MG63 (cell line): ENCODE measurements at places on chromosomes 16 and 17.

DNA sequence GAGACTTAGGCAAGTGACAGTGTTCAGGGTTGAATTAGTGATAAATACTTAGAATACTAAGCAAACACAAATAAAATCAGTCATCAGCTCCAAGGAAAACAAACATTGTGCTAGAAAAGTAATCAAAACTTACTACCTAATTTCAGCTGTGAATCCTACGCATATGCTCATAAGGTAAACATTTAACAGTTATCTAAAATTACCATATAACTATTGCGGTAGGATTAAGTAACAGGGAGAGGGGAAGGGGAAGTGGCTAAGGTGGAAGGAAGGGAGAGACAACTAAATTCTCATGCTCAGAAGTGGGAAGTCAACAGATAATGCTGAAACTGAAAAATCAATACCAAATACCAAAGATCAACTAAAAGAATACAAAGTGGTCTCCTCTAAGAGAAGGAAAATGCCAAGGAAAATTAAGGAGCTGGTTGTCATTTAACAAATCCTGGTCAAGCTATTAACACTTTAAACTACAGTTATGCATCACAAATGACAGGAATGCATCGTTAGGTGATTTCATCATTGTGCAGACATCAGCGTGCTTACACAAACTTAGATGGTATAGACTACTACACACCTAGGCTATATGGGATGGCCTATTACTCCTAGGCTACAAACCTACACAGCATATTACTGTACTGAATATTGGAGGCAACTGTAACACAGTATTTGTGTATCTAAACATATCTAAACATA lies 20.0 kb downstream of the USP32 start:
- DNase-seq = no peak

GRCh38 chr16:47700857-47701587 lies 239.9 kb downstream of the PHKB start:
- DNase-seq = no peak

- DNase-seq = no peak
These were observed 8.4 kb downstream of the DEXI start for GRCh38 chr16:10933865-10934264.

DNA sequence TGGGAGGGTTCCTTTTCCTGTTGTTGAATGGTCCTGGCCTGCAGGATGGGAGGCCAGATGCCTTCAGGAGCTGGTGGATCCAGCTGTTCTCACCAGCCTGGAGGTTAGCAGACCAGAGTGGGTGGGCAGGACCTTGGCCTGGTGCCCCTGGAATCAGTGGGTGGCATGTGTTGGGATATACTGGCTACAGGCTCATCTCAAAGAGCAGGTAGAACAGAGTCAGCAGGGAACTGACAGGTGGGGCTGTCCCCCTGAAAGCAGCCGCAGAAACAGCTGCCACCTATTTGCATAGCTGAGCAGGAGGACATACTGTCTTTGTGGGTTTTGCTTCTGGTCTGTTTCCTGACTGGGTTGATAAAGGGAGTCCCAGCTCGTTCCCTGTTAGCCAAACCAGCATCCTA lies 144.1 kb downstream of the RAB11FIP4 start:
- DNase-seq = peak; percentile 23

DNA sequence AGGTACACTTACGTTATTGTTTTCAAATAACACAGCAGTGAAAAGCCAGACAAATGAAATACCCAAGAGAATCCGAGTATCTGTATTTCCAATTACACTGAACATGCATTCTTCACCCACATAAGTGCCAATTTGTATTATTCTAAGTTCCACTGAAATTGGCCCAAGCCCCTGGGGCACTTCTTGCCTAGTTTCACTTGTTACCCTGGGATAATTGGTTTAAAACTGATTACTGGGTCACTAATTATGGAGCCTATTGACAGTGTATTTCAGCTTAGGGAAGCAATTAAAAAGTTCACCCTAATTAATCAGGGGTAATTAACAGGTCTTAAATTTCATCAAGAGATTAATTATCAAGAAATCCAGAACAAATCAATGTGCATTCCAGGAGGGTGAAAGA lies 60.5 kb upstream of the HS3ST2 start:
- DNase-seq = no peak

DNA sequence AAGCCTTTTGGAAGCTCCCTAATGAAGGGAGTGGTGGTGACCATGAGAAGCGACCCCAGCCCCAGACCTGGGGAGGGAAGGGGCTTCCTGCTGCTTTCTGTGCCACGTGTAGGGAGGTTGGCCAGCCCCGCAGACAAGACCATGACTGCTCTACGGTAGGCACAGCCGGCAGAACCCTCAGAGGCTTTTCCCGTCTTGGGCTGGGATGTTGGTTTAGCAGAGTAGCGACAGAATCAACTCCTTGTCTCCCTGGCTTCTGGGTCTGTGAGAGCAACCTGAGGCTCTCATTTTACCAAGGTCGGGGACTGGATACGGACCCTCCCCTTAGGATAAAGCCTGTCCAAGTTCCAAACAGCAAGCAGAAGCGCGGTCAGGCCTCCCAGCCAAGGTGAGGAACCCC lies 123.3 kb downstream of the AXIN2 start:
- no peak for DNase-seq

GRCh38 chr17:29510953-29511352 lies 55.9 kb downstream of the ABHD15 start:
- DNase-seq = no peak

- peak; percentile 77 for DNase-seq
These were observed 20.0 kb upstream of the KIF19 start for GRCh38 chr17:74305865-74306654.

DNA sequence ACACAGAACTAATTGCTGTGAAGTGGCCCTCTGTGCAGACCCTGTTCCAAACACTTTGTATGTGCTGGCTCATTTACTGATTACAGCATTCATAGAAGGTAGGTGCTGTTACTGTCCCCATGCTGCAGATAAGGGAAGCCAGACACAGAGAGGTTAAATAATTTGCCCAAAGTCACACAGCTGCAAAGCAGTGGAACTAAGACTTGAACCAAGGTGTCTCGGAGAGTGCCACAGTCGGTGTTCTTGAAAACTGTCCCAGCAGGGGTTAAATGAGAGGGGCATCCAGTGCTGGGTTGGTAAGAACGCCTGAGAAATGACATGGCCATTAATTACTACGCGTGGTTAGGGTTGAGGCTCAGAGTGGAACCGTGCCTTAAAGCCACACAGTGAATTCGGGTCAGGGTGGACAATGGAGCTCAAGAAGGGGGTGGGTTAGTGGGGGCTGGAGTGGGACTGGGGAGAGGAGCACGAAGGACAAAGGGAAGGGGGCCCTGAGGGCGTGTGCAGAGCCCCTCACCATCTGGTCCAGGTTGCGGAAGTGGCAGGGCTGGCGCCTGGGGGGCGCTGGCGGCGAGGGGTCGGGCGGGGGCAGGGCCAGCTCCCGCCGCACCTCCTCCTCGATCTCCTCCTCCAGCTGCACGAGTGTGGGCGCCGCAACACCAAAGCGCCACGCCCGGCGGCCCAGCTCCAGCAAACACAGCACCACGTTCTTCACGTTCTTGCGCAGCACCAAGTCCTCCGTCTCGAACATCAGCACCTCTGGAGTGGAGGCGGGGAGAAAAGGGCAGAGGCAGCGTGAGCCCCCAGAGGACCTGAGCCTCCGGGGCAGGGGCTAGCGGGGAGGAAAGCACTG lies 3.3 kb downstream of the GAS2L2 start:
- DNase-seq = peak; percentile 13

DNA sequence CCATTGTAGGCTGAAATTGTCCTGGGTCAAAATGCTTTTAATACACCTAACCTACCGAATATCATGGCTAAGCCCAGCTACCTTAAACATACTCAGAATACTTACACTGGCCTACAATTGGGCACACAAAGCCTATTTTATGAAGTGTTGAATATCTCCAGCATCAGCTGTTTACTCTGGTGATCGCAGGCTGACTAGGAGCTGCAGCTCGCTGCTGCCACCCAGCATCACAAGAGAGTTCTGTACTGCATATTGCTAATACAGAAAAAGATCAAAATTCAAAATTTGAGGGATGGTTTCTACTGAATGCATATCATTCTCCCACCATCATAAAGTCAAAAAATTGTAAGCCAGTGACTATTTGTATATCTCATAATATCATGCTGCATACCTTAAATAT lies 55.3 kb downstream of the ULK2 start:
- DNase-seq = no peak

DNA sequence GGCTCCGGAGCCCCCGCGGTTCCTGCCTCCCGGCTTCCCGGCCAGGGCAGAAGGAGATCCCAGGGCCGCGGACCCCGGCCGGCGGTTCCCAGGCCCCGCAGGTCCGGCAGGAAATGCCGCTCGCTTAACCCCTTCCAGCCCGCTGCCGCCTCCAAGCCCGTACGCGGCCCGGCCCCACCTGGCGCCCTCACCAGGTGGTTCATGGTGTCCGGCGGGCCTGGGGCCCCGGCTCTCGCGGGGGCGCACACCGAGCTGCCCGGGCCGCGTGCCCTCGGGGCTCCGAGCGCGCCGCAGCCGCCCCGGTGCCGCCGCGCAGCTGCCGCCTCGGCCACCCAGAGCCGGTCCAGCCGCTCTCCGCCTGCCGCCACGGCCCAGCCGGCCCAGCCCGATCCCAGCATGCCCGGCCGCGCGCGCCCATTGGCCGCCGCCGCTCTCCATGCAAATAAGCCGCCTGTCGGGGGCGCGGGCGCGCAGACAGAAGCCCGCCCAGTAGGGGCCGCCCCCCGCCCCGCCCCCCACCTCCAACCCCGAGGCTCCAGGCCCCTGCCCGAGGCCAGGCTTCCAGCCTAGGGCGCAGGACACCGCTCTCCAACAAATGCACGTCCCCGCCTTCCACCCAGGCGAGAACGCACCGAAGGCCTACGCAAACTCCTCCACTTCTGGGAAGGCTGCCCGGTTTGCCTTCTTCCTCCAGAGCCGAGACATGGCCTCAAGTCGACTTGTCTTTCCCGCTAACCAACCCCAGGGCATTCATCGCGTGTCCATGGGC lies at the start of gene BCAR1:
BCAR1 (minus strand) TSS at position 345 of the 769 bp plus-strand sequence; CDS start at position 203, 142 bp downstream.
- peak; percentile 87 for DNase-seq

DNA sequence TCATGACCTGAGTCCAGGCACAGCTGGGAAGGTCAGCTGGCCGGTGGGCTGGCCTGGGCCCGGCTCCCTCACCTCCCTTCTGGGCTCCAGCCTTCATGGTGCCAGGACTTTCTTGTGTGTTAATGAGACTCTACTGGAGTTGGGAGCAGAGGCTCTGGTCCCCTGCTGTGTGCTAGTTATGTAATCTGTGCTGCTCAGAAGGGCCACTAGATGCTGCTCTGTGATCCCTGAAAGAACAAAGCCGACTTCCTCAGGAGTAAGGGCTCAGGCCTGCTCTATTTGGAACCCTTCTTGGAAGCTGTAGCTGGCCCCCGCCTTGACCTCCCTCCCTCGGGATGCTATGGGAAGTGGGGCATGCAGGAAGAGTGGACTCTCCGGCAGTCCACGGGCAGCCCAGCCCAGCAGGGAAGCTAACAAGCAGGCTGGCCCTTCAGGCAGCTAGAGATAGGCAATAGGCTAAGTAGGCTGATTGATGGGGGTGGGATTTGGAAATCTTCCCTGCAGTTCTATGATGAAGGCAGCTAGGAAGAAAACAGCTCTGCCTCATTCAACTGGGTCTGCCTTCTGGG lies 3.3 kb upstream of the CDK5R1 start:
- DNase-seq = peak; percentile 54

- DNase-seq = no peak
These were observed 12.7 kb downstream of the MMP2 start for GRCh38 chr16:55491691-55492090.

DNA sequence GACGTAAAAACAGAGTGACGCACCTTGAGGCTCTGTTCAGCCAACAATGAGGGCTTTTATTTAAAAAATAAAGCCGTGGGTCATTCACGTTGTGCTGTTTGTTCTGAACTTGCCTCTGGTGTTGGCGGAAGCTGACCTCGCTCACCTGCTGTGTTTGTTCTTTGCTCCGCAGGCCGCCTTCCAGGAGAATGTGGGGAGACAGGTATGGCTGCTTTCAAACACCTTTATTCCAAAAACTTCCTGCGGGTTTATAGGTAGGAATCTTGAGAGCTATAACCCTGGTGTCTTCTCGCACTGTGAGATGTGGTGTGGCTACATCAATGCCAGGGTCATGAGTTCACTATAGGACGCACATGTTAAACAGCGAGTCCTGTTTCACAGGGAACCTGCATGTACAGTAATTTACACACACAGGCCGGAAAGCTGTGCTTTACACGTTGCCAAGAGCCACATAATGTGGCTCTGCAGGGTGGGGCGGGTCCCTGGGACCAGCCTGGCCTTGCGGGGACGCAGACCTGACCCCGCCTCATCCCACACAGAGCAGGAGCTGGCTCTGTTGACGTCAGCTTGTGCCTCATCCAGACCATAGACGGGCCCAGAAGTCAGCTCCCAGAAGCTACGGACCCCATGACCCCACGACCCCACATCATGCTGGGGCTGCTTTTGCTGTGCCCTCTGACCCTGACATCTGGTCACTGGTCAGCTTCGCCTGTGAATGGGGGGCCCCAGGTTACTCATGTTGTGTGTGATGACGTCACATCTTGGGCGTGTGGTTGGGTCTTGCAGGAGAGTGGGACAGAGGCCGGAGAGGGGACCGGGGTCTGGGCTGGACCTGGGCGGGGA lies 49.9 kb upstream of the ZNF750 start:
- DNase-seq = no peak

- DNase-seq = peak; percentile 66
These were observed 19.9 kb upstream of the MRPS23 start for GRCh38 chr17:57869617-57870282.

DNA sequence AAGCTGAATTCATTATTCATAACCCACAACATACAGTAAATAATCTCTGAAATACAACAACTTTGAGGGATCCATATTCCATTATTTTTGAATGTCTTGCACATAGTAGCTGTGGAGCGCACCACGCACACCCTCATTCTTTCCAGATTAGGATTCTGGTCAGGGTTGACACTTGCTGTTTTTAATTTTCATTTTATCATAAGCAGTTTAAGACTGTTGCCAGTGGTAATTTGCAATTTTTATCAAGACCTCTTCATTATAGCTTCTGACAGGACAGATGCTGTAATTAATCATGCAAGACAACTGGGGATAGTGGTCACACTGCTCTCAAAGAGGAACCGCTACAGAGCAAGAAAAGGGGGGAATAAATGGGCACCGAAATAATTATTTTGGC lies 109.7 kb downstream of the TOX3 start:
- no peak for DNase-seq

DNA sequence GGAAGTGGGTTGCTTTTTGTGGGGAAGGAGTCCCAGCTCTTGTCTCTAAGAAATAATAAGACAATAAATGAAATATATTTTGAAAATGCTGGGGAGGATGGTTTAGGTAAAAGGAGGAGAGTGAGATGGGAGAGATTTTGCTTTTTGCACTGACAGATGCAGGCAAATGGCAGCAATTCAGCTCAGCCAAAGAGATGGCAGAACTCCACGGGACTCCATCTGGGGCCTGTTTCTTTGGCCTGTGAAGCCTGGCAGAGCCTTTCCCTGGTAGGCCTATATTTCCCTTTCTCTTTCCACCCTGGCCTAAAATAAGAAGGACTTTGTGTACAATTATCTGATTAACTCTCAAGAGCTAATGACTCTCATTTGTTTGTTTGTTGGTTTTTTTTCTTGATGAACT lies 1525.1 kb downstream of the CDH11 start:
- no peak for DNase-seq
